LHCN-M2 (cell line): ENCODE measurements at places on chromosomes 16 and 17. TPM values are rescaled to one million over a fixed set of nuclear protein-coding genes. Genes with fewer than 3 reads are reported as not detected.

DNA sequence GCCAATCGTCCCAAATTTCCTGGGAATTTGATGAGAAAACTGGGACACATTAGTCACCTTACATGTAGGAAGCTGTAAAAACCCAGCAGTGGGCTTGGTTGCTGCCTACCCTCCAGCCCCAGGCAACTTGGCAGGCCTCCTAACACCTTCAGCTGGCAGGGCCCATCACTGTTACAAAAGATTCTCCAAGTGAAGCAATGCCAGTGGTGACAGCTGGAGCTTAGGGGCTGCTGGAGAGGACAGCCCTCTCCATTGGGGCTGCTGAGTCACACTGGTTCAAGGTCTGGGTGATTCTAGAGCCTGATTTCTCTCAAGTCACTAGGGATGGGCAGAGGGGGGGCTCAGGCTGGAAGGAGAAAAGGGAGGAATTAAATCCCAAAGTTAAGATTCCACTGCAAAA is 180.6 kb downstream of the COPRS start:
- peak; percentile 98 for DNase-seq

DNA sequence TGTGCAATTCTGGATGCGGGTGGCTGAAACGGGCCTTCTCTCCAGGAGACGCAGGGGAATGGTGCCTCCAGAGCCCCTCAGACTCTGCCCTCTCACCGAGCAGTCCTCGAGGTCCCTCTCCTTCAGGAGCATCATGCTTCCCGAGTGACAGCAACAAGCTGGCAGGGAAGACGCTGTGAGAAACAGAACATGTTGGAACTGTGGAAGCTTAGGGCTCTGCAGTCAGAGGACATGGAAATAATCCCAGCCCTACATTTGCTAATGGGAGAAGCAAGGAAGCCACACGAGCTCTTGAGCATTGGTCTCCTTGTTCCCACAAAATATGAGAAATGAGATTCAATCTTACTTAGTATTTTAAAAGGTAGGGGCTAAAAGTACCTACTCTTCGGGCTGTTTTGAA is 115.0 kb downstream of the DYNLRB2 start:
- no peak for DNase-seq

GRCh38 chr17:27532269-27533263 is 76.3 kb downstream of the KSR1 start:
- DNase-seq: no peak

Gene MEIOC
- 0.17 TPM in 1 of 2 replicates, not detected in the other for total RNA-seq

DNA sequence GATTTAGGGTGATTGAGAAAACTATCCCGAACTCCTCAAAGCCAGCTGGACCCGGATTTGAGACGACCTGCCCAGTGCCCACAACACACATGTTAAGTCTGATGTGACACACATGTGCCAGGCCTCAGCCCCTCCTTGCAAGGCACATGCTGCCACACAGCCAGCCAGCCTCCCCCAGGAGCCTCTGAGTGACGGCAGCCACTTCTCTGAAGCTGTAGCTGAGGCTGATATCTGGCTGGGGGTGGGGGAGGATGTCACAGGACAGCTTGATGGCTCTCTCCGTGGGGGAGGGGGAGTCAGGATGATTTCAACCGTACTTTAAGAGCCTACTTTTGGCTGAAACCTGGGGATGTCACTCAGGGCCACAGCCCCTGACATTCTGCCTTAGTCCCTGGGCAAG is 40.9 kb downstream of the SRCIN1 start:
- DNase-seq: no peak
